ENCODE measurements at places on chromosomes 5 and 9.

- DNase-seq = no peak
Observed at GRCh38 chr9:81594415-81594814, 94.9 kb downstream of the TLE1 start.

DNA sequence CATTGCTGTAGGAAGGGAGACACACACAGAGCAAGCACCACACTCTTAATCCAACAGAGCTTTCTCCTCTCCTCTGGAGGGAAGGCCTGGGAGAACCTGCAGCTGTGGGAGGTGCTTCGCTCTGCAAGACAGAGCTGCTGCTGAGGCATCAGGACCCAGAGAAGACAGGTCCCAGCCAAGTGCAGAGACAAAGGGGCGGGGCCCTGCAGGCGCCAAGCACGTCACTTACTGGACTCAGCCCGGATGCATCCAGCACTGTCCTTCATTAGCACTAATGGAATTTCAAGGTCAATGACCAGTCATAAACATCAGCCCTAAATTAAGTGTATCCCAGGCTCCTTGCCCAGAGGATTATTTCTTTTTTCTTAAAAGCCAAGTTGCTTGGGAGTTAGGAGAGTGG lies 337.1 kb upstream of the PANK3 start:
- DNase-seq = no peak

DNA sequence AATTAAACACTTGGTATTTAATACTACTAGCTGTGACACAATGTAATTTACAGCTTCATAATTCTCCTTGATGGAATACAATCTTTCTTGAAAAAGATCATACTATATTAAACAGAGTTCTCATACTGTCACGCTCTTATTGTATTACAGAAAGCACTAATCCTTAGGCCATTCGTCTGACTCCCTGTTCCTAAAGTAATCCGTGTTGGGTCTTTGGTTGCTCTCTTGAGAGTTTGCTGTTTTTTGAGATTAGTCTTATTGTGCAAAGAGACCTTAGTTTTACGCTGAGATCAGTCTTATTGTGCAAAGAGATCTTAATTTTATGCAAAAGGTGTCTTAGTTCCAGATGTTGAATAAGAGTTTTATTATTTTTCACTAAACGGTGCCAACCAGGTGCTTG lies 190.6 kb downstream of the ISL1 start:
- no peak for DNase-seq

- DNase-seq = no peak
Observed at GRCh38 chr9:136587145-136587943, 41.5 kb upstream of the NOTCH1 start.

DNA sequence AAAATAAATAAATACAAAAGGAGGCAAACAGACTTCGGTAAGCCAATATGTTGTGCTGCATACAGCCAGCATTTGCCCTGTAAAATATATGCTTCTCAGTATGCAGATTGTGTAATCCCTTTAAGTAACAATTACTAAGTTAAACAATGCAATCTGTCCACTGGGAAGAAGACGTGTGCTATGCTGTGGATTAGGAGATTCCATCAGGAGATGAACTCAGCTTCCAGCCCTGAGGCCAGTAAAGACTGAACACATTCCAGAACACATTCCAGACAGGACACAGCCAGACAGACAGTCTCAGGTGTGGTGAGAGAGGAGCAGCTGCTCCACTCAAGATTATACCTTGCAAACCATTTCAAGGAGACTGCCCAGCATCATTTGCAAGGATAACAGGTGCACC lies 97.8 kb downstream of the MPDZ start:
- DNase-seq = no peak

- DNase-seq = no peak
Observed at GRCh38 chr9:98890256-98890655, 53.5 kb upstream of the COL15A1 start.

DNA sequence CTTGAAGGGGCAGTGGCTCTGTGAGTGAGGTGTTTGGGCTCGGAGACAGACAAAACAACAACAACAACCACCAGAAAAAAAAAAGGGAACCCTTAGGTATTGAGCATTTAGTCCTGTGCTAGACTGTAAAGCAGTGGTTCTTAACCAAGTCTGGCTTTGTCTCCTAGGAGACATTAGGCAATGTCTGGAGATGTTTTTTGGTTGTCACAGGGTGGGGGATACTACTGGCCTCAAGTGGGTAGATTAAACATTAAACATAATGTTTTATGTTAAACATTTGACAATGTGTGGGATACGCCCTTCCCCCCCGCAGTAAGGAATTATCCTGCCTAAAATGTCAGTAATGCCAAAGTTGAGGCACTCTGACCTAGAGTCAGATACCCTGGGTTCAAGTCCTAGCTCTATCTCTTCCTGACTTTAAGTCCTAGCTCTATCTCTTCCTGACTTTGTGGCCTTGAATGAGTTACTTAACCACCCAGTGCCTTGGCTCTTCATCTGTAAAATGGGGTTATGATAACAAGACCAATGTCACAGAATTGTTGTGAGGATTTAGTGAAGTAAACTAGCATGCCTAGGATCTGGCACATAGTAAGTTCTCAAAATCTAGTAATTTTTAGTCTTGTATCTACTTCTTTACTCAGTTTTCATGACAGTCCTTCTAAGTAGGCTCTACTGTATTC lies 1.8 kb downstream of the TRIM32 start:
- DNase-seq = no peak

GRCh38 chr5:89071101-89071940 lies 188.3 kb upstream of the MEF2C start:
- no peak for DNase-seq

GRCh38 chr5:112125903-112126302 lies 293.2 kb downstream of the EPB41L4A start:
- no peak for DNase-seq

GRCh38 chr9:137582286-137582860 lies 3.6 kb upstream of the DPH7 start:
- no peak for DNase-seq

DNA sequence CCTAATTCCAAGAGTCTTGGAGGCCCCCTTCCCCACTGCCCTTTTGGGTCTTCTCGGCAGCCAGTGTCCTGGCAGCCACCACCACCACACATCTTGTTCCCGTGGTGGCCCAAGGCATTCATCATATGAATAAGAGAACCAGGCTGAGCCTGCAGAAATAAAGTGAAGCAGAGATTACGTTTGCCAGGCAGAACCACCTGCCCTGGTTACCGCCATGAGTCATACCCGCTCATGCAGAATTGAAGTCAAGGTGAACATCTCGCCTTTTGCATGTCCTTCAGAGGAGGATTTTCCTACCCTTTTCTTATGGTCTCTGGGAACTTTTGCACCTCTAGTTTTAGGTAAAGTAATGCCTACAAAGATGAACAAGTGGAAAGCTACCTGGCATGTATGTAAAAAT lies 119.5 kb upstream of the LMX1B start:
- no peak for DNase-seq

DNA sequence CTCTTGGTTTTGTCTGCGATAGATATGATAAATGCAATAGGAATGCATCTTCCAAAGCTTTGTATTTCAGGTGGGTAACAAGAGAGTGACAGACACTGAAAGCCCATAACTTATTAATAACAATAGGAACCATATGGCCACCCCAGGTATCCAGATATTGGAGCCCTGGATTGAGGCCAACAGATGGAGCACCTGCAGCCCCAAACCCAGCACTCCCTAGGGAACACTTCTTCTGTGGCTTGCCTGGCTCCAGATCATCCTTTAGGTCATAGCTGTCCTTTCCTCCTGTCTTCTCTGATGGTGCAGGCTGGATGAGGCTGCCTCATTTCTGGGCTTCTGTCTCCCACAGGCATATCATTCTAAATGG lies 5.0 kb upstream of the IL3 start:
- DNase-seq = no peak

DNA sequence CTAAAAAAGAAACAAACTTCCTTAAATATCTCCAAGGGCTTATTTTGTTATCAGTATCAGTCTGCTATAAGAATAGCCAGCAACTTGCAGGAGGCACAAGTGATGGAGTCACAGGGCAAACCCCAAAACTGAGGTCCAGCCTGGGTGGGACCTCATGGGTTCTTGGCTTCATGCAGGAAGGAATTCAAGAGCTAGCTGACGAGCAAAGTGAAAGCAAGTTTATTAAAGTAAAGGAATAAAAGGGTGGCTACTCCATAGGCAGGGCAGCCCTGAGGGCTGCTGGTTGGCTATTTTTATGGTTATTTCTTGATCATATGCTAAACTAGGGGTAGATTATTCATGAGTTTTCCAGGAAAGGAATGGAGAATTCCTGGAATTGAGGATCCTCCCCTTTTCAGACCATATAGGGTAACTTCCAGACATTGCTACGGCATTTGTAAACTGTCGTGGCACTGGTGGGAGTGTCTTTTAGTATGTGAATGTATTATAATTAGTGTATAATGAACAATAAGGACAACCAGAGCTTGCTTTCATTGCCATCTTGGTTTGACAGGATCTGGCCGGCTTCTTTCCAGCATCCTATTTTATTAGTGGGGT lies 231.9 kb downstream of the ADAMTSL1 start:
- DNase-seq = no peak

DNA sequence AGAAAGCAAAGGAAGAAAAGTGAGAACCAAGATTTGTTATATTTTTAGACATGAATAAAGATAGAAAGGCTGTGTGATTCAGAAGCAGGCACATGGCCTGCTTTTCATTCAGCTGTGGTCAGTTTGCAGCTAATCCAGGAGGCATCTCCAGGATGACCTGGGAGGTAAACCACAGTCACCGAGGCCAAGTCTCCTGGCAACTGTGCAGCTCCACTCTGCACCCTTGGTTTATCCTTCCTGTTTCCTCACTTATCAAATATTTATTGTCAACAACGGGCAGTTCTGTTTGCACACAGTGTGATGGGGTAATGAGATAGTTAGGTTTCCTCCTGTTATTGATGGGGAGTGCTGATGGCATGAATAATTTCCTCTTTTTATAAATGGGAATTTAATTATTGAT lies 243.0 kb downstream of the PSAT1 start:
- no peak for DNase-seq

DNA sequence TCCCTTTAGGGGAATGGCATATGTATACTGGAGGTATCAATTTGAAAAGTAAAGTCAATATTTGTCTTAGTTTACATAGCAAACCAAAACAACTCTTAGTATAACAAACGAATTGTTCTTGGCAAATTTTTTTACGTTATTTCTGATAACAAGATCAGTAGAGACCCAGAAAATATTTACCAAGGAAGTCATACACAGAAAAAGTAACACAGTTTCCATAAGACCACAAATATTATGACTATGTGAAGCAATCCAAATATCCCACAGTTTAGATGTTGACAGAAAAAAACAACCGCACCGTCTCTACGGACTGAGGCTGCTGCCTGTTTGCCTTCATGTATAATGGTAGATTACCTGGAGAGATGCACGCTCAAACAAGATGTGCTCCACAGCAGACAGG lies 46.5 kb upstream of the DAPK1 start:
- DNase-seq = no peak

DNA sequence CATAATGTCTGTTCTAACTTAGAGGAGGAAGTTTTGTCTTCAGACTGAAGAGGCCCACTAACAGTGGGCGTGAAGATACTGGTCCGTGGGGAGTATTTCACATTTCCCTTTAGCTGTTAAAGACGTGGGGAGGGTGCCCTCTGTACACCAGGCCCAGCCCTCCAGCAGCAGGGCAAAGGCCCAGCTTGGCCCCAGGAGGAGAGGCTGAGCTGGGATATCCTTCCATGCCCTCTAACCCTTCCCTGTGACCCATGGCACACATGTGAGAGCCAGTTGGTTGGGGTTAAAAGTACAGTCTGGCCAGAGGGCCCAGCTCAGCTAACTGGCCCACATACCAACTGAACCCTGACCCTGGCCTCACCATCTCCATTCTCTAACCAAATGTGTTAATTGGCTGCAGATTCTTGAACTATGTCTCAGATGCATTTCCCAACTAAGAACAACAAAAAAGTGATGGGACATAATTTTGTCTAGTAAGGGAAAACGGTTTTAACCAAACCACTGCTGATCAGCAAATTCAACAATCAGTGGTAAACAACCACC lies 74.4 kb downstream of the LHFPL2 start:
- no peak for DNase-seq

- no peak for DNase-seq
Observed at GRCh38 chr5:96023518-96023917, 61.9 kb upstream of the ELL2 start.

DNA sequence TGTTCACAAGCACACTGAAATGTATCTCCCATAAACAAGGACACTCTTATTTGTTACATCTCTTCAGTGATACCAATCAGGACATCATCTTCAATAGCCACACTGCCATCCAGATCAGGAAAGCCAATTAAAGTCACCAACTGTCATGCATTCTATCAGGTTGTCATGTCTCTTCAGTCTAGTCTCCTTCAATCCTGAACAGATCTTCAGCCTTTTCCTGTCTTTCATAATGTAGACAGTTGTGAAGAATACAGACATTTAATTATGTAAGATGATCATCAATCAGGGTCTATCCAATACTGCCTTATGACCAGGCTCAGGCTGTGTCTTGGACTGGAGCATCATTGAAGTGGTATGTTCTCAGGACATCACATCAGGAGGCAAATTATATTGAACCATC lies 419.8 kb upstream of the SMC2 start:
- no peak for DNase-seq

GRCh38 chr9:9631284-9631683 lies 981.5 kb downstream of the PTPRD start:
- no peak for DNase-seq

DNA sequence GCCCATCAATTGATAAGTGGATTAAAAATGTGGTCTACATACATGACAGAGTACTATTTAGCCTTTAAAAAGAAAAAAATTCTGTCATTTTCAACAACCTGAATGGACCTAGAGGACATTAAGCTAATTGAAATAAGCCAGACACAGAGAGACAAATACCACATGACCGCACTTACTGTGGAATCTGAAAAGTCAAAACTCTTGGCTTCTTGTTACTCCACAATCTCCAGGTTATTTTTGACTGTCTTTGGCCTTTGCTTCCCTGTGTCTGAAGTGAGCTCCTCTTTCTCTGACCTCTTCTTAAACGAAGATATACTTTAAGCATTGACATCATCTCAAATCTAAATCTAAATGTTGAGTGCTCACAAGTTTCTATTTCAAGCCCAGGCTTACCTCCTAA lies 265.5 kb upstream of the ADRA1B start:
- no peak for DNase-seq

- peak; percentile 19 for DNase-seq
Observed at GRCh38 chr9:78369639-78370219, 72.8 kb downstream of the PSAT1 start.

DNA sequence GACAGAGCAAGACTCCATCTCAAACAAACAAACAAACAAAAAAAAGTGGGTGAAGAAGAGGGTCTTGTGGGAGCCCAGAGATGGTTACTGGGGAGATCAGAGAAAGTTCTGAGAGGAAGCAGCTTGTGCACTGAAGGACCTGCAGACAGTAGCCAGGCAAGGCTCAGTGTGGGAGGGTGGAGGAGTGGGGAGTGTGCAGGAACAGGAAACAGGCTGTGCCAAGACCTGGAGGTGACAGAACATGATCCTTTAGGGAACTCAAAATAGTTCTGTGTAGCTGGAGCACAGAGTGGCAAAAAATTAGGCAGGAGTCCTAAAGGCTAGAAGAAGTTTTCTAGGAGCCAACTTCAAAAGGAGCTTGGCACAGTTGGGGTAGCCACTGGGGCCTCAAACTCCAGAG lies 19.2 kb upstream of the NANS start:
- DNase-seq = no peak

- DNase-seq = no peak
Observed at GRCh38 chr5:175235251-175235960, 208.6 kb downstream of the DRD1 start.

- no peak for DNase-seq
Observed at GRCh38 chr5:122908662-122909061, 63.2 kb downstream of the SNX24 start.
